ENCODE measurements at places on chromosomes 2 and 18.
A peak's percentile ranks its signal among the peaks of the same experiment; 100 is the strongest.

- DNase-seq = no peak
These were observed 84.8 kb downstream of the SH3RF3 start for GRCh38 chr2:109213646-109214433.

DNA sequence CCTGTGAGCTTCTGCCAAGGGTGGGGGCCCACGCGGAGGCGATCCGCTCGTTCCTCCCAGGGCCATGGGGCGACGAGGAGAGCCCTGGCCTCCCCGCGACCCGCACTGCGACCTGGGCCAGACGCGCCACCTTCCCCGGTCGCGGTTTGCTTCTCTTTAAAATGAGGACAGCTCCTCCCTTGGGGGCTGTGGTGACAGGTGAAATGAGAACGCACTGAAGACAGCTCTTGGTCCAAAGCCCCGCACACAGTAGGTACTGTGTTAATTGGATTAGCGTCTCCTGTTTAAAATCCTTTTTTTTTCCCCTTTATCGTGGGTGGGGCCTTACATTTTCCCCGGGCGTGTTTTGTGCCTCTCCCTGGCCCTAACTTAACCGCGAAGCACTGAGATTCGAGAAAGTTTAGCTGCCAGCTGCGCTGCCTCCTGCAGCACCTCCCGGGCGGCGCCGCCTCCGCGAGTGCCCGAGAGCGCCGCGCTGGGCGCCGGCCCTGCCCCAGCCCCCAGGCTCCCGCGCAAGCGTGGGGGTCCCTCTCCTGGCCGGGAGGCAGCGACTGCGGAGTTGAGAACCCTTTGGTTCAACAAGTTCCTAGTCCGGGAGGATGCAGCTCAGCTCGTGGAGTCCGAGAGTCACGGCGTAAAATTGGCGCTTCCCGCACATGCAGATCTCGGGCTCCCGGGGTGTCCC is 1.1 kb downstream of the HPCAL1 start:
- DNase-seq = no peak

- peak; percentile 14 for DNase-seq
These were observed 1806.1 kb upstream of the PIK3C3 start for GRCh38 chr18:40148960-40149359.

- DNase-seq = peak; percentile 68
These were observed 711.4 kb upstream of the ACVR2A start for GRCh38 chr2:147133286-147133908.

DNA sequence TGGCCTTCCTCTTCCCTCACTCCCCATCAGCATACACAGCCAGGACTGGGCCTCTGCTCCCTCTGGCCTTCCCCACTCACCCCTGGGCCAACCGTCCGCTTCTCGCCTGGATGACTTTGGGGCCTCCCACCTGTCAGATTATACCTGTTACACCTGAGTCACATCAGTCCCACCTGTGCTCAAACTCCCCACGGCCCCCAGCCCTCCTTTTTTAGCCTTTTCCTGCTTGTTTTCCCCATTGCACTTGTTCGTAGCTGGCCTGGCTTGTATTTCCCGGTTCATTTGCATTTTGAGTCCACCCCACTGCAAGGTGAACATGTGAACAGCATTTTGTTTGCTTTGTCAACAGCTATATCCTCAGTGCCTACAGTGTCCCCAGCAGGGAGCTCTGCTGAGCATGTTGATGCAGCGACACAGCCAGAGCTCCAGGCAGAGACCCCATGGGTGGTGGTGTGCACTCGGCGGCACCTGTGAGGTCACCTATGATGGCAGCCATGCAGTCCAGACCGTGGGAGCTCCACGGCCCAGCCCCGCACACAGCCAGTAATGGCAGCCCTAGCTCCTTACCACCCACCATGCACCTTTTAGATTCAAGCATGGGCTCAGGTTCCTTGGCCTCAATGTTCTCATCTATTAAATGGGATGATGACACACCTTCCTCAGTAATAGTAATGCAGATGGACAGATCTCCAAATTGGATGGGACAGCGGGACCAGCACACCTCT is 276.4 kb upstream of the HS6ST1 start:
- peak; percentile 51 for DNase-seq

- DNase-seq = no peak
These were observed 99.0 kb downstream of the ZFP36L2 start for GRCh38 chr2:43127208-43127940.

DNA sequence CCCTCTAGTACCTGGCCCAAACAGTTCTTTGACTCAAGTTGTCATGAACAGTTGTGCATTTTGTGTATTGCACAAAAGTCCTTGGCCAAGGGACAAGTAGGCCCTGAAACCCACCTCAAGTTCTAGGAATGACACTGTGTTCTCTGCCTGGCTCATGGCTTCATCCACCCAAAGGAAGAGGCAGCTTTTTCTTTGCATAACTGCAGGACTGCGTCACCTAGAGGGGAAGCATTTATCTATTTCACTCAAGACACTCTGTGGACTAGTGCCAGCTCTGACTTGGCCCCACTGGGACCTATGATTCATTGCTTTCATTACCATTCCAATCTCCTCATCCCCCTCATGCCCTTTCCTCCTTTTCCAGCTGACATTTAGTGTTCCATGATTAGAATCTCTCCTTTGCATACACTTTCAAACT is 119.3 kb upstream of the SIX2 start:
- no peak for DNase-seq

DNA sequence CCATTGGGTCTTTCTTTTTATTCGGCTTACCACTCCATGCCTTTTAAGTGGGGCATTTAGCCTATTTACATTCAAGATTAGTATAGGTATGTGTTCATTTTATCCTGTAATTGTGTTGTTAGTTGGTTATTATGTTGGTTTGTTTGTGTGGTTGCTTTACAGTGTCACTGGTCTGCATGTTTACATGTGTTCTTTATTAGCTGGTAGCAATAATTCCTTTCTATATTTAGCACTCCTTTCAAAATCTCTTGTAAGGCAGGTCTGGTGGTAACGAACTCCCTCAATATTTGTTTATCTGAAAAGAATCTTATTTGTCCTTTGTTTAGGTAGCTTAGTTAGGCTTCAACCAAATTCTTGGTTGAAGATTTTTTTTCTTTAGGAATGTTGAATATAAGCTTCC is 68.7 kb upstream of the XDH start:
- no peak for DNase-seq

- DNase-seq = no peak
These were observed 52.7 kb downstream of the TAF1B start for GRCh38 chr2:9895669-9896590.

GRCh38 chr18:76960528-76961035 is 138.2 kb downstream of the ZNF236 start:
- DNase-seq = no peak

DNA sequence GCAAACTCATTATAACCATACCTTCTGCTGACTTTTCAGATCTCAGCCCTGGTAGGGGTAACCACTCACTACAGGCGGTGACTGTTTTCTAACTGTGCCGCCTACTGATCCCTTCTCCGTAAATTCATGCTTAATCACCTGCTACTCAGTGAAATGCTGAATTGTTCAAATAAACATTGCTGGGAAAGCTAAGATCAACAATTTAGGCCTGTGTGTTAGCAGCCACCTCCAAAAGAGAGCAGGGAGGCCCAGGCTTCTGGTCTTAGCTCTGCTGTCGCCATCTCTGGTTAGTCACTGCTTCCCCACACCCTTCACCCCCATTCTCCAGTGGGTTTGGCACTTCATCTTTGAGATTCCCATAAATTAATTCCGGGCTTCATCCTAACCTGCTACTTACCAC is 21.8 kb upstream of the NT5C1B start:
- peak; percentile 50 for DNase-seq

GRCh38 chr2:23404426-23404825 is 19.4 kb downstream of the KLHL29 start:
- DNase-seq = peak; percentile 96

DNA sequence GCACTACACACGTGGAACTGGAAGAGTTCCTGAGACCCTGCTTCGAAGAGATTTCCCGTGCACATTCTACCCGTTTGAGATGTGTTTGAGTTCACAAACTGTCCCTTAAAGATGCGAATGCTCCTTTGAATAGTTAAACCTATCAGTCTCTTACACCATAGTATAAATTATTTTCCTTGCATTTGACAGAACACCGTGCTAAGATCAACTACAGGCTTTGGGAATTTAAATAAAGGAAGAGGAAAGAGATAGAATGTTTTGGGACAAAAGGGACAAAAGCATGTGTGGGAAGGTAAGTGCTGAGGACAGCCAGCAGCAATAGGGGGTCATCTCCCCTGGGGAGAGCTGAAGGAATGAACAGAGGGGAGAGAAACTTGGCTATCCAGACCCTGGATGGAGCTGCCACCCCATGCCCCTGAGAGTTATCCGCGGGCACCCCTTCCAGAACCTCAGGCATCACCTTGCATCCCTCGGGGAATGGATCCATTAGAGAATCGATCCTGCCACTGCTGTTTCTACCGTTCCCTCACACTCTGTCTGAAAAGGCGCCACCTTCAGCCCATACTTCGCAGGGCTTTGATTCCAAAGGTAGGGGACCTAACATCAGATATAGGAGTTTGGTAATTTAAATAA is 888 bp upstream of the ADCY3 start:
- no peak for DNase-seq

DNA sequence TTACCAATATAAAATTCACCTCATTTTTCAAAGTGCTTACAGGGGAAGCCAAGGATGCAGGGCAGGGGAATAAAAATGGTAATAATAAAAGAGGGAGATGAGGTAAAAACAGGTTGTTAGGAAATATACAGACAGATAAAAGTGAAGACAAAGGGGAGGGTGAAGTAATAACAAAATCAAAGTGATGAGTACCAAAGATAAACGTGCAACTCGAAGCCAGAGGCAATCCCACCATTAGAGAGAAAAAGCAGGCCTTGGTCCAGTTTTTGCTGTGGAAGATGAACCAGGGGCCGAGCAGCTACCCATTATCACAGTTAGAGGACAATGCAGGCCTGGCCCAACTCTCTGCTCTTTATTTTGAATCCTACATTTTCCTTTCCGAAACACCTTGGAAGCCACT is 99.6 kb upstream of the UPP2 start:
- no peak for DNase-seq

- DNase-seq = no peak
These were observed 80.7 kb downstream of the PSMG2 start for GRCh38 chr18:12783524-12783923.

- no peak for DNase-seq
These were observed 1620.0 kb downstream of the SUCLG1 start for GRCh38 chr2:82839036-82839435.

GRCh38 chr18:50662775-50663383 is 103.0 kb downstream of the MAPK4 start:
- DNase-seq = no peak

GRCh38 chr2:105181282-105181681 is 60.3 kb upstream of the GPR45 start:
- no peak for DNase-seq

GRCh38 chr2:81703831-81704230 is 1399.3 kb upstream of the LRRTM1 start:
- DNase-seq = no peak

DNA sequence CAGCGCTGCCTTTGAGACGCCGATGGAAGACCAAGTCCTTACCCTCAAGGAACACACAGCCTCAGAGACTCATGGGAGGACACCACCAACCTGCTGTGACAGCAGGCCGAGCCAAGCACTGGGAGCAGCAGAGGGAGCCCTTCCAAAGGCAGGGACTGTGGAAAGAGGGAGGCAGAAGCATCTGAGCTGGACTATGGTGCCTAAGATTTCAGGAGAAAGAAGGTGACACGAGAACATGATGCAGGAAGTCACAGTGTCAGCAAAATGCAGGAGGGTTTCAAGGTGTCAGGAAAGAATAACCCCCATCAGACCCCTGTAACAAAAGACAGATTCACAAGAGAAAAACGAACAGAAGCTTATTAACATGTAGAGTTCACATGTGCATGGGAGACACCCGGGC is 24.2 kb upstream of the COX7A2L start:
- DNase-seq = no peak

DNA sequence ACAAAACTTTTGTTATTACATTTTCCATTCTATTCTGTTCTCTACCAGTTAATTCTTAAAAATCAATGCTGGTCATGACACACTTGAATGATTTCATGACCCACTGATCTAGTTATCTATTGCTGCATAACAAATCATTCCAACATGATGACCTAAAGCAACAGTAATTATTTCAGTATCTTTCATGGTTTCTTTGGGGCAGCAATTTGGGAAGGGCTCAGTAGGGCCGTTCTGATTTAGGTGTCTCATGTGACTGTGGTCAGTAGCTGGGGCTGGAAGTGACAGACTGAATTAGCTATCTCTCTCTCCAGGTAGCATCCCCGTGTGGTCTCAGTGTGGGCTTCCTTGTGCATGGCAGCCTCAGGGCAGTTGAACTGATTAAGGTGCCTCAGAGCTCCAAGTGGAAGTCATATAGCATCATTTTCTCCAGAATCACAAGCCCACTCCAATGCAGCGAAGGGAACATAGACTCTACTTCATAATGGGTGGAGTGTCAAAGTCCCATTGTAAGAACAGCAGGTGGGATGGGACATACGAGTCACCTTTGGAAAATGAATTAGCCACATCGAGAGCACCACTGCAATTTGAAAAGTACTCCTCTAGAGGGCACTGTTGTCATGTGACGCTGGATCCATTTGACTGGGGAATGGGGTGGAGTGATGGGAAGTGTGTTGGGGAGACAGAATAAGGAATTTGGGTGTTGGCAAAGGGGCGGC is 39.1 kb upstream of the FAM136A start:
- DNase-seq = peak; percentile 51

DNA sequence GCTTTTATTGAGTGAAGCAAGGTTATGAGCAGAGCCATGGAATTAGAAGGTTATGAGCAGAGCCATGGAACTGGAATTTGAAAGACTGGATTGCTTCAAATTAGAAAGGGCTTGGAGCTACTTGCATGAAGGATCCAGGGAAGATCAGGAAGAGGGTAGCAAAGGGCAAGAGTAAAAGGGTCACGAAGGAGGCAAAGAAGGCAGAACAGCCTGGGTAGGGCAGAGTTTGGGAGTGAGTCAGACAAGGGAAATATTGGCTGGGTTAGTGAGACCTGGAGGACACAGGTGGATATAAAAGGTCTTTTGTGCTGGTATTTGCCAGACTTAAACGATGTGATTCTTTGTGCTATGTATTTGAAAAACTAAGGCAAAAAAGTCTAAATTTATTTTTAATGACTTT is 65.0 kb downstream of the SEMA4F start:
- no peak for DNase-seq

Measured in DMS153 (cell line).